ENCODE measurements at places on chromosomes 3 and 15.

- no peak for DNase-seq
Observed at GRCh38 chr15:77538027-77538451, 94.7 kb downstream of the LINGO1 start.

- no peak for DNase-seq
Observed at GRCh38 chr15:84638103-84638502, 16.0 kb downstream of the WDR73 start.

- DNase-seq: no peak
Observed at GRCh38 chr15:71458089-71458660, 342.9 kb downstream of the THSD4 start.

- no peak for DNase-seq
Observed at GRCh38 chr3:53191836-53192480, 30.9 kb downstream of the PRKCD start.

- DNase-seq: no peak
Observed at GRCh38 chr3:138809500-138810256, 25.1 kb downstream of the PIK3CB start.

- DNase-seq: no peak
Observed at GRCh38 chr3:123423031-123423430, 25.9 kb downstream of the ADCY5 start.

GRCh38 chr3:142270407-142270806, 45.0 kb upstream of the GK5 start:
- DNase-seq: no peak

DNA sequence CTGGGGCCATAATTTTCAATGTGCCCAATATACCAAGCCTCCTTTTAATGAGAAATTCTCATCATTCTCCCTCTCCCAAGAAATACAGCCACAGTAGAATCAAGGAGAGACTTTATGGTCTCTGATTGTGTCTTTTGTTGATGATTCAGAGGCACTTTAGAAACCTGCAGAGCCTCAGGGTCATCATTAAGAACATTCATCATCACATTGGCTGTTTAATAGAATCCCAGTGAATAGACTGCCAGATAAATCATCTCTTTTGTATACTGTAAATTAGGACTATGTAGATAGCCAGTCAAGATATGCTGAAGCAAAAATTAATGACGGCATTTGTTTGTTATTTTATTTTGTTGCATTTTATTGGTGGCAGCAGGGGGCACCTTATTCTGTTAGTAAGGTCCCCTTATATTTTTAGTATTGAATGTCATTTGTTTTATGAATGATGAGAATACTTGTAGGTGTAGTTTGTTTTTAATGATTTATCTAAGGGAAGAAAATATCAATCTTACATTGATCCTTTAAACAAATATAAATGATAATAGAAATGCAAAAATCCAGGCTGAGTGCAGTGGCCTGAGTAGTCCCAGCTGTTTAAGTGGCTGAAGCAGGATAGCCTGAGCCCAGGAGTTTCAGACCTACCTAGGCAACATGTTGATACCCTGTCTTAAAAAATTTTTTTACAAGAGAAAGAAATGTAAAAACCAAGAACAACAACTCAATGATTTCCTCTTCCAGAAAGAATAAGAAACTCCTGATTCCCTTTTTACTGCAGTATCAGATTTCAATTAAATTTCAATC, 138.8 kb downstream of the ZBBX start:
- no peak for DNase-seq

GRCh38 chr3:83670416-83670815, 1288.4 kb upstream of the CADM2 start:
- DNase-seq: no peak

GRCh38 chr3:37812499-37812896, 49.2 kb upstream of the CTDSPL start:
- no peak for DNase-seq

- DNase-seq: no peak
Observed at GRCh38 chr3:146854523-146854922, 249.4 kb upstream of the PLSCR5 start.

DNA sequence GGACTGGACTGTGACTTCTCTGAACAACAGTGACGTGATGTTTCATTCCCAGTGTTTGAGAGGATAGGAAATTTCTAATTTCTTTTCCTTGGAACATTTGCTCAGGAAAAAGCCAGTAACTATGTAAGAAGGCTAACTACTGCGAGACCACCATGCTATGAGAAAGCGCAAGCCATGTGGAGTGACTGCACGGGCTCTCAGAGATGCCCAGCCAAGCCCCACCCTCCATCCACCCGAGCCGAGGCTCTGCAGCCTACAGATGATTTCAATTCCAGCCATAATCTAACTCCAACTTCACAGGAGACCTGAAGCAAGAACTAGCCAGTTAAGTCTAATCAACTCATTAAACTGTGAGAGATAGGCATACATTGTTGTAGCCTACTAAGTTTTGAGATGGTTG, 124.3 kb downstream of the GREM1 start:
- no peak for DNase-seq

DNA sequence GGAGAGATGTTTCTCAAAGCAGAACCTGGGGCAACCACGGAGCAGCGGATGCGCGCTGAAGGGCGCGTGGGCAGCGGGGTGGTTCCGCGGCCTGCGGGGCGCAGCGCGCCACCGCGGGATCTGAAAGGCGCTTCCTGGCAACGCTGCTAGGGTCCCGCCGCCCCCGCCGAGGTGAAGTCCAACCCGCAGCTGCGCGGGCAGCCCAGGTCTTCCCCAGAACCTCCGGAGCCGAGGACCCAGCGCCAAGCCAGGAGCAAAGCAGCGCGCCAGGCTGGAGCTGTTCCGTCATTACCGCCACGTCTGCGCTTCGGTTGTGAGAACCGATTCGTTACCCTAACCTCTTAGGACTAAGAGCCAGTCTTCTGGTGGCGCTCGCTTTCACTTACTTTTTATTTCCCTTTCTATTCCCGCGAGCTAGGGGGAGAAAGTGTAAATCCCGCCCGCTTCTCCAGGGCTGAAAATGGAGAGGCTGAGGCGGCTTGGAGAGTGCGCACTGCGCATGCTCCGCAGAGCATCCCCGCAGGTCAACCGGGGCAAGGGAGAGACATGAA, 3.2 kb upstream of the GABRG3 start:
- DNase-seq: no peak

- no peak for DNase-seq
Observed at GRCh38 chr3:69313251-69313650, 72.6 kb downstream of the FRMD4B start.

All from HS-27A (cell line).